Type B pancreatic cell (in vitro differentiated cells): ENCODE measurements at places on chromosomes 1 and 21.

- H3K4me1 ChIP-seq, result no peaks in the 10 kb centered on the region
- no peak for DNase-seq
- no peaks in the 10 kb centered on the region for H3K27me3 ChIP-seq
- H3K4me3 ChIP-seq, result no peak overlapping the region
- no peaks in the 10 kb centered on the region for H3K36me3 ChIP-seq
Measured at GRCh38 chr1:69947837-69948236, 257.5 kb downstream of the LRRC40 start.

DNA sequence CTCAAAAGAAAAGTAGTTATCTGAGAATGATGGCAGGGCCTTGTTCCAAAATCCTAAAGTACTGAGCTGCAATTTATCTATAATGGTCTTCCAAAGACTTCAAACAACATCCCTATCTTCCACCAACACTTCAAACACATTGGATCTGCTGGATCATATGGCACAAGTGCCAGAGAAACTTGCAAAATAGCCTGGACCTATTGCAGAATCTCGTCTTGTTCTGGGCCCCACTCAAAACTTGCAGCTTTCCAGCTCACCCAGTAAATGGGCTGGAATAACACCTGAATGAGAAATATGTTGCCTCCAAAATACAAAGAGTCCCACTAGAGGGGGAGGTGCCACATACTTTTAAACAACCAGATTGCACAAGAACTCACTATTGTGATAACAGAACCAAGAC is 44.0 kb upstream of the PKN2 start:
- no peak overlapping the region for H3K27ac ChIP-seq
- H3K4me1 ChIP-seq, result no peaks in the 10 kb centered on the region
- H3K36me3 ChIP-seq, result no peaks in the 10 kb centered on the region

- H3K4me1 ChIP-seq, result peaks cover 61% of the 10 kb centered on the region
- peak overlapping the region; percentile 65 for H3K4me3 ChIP-seq
- no peaks in the 10 kb centered on the region for H3K27me3 ChIP-seq
- DNase-seq, result no peak
- H3K36me3 ChIP-seq, result peaks cover 28% of the 10 kb centered on the region
Measured at GRCh38 chr1:164671323-164671965, 112.5 kb downstream of the PBX1 start.

- DNase-seq, result no peak
- no peaks in the 10 kb centered on the region for H3K36me3 ChIP-seq
- peaks cover 5% of the 10 kb centered on the region for H3K4me1 ChIP-seq
- no peak overlapping the region for H3K4me3 ChIP-seq
Measured at GRCh38 chr21:41133874-41134522, 34.0 kb upstream of the BACE2 start.

DNA sequence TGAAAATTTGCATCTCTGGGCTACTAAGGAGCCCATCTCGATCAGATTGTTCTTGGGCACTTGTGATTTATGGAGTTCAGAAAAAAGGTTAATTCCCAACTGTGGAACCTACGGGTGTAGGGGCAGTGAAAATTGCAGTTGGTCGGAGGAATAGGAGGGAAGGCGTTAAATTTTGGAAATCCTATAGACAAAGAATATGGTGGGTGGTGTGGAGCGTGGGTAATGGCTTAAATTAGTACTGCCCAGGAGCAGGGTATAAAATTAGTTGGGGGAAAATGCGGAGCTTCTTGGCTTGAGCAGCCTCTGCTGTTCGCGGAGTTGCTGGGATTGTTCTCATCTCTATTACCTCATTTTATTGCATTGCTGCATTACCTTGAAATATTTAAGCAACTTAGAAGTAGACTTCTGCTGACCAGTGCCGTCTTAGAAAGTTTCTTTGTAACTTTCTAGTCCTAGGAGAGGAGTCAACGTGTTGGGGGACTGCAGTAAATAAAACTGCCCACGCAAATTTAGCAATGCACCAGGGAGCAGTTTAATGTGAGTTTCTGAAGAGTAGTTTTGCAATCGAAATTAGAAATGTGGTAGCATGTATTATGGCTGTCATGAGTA is 514 bp downstream of the S1PR1 start:
- peaks cover 4% of the 10 kb centered on the region for H3K36me3 ChIP-seq
- peak overlapping the region; percentile 91 for H3K4me3 ChIP-seq
- DNase-seq, result no peak
- H3K4me1 ChIP-seq, result peaks cover 20% of the 10 kb centered on the region
- H3K27ac ChIP-seq, result peak overlapping the region; percentile 23

DNA sequence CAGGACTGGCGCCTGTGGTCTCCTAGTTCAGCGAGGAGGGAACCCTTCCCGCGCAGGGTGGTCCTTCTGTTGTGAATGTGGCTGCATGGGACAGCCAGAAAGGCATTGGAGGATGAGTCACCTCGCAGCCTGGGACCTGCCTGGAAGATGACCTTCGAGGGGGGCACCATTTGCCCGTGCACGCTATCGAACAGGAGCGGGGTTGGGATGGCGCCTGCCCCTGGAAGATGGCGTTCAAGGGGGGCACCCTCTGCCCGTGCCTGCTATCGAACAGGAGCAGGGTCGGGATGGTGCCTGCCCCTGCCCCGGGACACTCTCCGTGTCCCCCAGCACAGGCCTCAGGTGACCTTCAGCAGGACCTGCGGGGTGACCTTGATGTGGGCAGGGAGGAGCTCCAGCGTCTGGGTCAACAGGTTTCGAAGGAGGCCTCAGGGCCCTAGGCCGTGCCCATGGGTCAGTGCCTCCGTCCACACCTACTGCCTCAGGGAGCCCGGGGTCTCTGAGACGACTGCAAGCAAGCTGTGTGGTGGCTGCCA is 1.7 kb upstream of the ACTRT2 start:
- no peaks in the 10 kb centered on the region for H3K36me3 ChIP-seq
- H3K4me1 ChIP-seq, result no peaks in the 10 kb centered on the region
- no peaks in the 10 kb centered on the region for H3K27me3 ChIP-seq
- no peak overlapping the region for H3K4me3 ChIP-seq

GRCh38 chr1:37940299-37940947 is 6.4 kb downstream of the INPP5B start:
- peak overlapping the region; percentile 67 for H3K27ac ChIP-seq
- H3K36me3 ChIP-seq, result peaks cover 9% of the 10 kb centered on the region
- H3K4me3 ChIP-seq, result peak overlapping the region; percentile 20
- H3K4me1 ChIP-seq, result no peaks in the 10 kb centered on the region
- no peaks in the 10 kb centered on the region for H3K27me3 ChIP-seq

DNA sequence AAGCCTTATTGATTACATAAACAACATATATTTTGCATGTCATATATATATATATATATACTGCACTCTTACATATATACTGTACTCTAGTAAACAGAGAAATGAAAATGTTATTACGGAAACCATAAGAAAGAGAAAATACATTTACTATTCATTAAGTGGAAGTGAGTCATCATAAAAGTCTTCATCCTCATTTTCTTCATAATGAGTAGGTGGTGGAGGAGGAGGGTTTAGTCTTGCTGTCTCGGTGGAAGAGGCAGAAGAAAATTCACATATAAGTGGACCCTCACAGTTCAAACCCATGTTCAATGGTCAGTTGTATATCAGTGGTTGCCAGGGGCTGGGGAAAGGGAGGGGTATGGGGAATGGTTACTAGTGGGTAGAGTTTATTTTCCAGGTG is 8.0 kb upstream of the IFNLR1 start:
- peaks cover 3% of the 10 kb centered on the region for H3K27me3 ChIP-seq
- no peak overlapping the region for H3K27ac ChIP-seq
- H3K4me3 ChIP-seq, result no peak overlapping the region
- H3K4me1 ChIP-seq, result peaks cover 8% of the 10 kb centered on the region
- H3K36me3 ChIP-seq, result no peaks in the 10 kb centered on the region

GRCh38 chr21:42097860-42098454 is 26.8 kb downstream of the UMODL1 start:
- H3K27ac ChIP-seq, result peak overlapping the region; percentile 93
- DNase-seq, result no peak
- peak overlapping the region; percentile 27 for H3K4me3 ChIP-seq
- peaks cover 3% of the 10 kb centered on the region for H3K27me3 ChIP-seq
- no peaks in the 10 kb centered on the region for H3K36me3 ChIP-seq

DNA sequence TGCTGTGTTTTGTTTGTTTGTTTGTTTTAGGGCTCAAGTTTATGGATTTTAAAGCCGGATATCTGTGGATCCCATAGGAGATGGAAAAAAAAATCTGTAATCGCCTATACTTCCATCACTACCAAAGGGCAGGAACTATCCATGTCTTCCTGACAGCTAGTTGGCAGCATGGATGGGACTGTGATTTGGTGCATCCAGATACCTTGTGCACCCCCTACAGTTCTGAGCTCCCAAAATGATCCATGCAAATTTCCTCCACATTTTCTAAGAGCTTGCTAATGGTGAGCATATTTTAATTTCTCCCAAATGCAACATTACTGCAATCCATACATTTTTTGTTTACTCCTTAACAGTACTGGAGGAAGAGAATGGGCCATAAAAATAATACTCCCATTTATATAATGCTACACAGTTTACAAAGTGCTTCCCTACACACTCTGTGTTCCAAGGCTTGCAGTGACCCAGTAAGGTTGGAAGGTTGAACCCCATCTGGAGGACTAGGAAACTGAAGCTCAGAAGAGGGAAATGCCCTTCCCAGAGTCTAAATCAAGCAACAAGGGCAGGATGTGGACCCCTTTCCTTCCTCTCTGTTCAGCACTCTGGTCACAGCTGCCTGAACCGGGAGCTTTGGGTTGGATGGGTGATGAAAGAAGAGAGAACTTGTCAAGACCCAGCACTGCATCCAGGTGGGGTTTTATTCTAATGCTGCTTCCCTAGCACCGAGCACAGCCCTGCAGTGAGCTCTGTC is 48.0 kb downstream of the CAPN8 start:
- no peaks in the 10 kb centered on the region for H3K27me3 ChIP-seq
- no peak overlapping the region for H3K4me3 ChIP-seq
- no peaks in the 10 kb centered on the region for H3K36me3 ChIP-seq
- H3K4me1 ChIP-seq, result peaks cover 17% of the 10 kb centered on the region

DNA sequence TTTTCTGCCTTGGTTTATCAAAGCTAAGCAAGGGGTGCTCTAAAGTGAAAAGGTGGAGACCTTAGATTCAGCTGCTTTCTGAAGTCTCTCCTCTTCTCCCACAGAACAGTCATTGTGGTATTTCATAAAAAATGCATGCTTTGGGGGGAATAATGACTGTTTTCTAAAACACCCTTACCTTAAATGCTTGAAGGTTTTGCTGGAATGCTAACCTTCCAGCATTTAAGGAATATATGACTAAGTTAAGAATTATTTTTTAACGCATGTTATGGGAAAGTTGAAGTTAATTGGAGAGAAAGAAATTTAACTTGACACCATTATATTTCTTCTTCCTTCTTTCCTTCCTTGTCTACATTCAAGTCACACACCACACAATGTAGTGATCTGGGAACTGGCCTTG is 162.5 kb downstream of the ROR1 start:
- H3K4me3 ChIP-seq, result no peak overlapping the region
- no peak overlapping the region for H3K27ac ChIP-seq
- DNase-seq, result no peak
- no peaks in the 10 kb centered on the region for H3K27me3 ChIP-seq
- H3K4me1 ChIP-seq, result peaks cover 23% of the 10 kb centered on the region

DNA sequence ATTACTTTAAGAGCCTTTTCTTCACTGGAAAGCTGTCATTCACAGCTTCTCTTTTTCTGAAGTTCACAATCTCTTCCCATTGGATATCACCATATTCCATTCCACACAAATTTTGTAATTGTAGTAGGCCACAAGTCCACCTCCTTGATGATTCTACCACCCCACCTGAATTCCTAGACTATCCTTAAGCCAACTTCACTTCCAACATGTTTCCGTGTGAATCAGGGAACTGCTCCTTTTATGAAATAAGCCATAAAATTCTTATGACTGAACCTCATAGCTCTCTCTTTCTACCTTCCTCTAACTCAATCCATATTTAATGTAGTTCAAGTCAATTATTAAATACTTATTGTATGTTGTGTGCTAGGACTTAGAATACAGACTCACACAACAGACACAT is 16.6 kb upstream of the ZRANB2 start:
- no peaks in the 10 kb centered on the region for H3K27me3 ChIP-seq
- H3K27ac ChIP-seq, result no peak overlapping the region
- H3K36me3 ChIP-seq, result no peaks in the 10 kb centered on the region
- no peaks in the 10 kb centered on the region for H3K4me1 ChIP-seq
- no peak overlapping the region for H3K4me3 ChIP-seq
- DNase-seq, result no peak

GRCh38 chr1:233463333-233463732 is 135.8 kb downstream of the MAP3K21 start:
- no peak overlapping the region for H3K27ac ChIP-seq
- H3K36me3 ChIP-seq, result no peaks in the 10 kb centered on the region
- no peak for DNase-seq

GRCh38 chr1:43135857-43136781 is 36.0 kb downstream of the EBNA1BP2 start:
- no peaks in the 10 kb centered on the region for H3K36me3 ChIP-seq
- H3K4me3 ChIP-seq, result peak overlapping the region; percentile 65
- peak overlapping the region; percentile 95 for H3K27ac ChIP-seq
- DNase-seq, result no peak
- peaks cover 5% of the 10 kb centered on the region for H3K27me3 ChIP-seq
- H3K4me1 ChIP-seq, result peaks cover 11% of the 10 kb centered on the region

GRCh38 chr1:215458562-215458961 is 108.5 kb upstream of the KCTD3 start:
- H3K27me3 ChIP-seq, result no peaks in the 10 kb centered on the region
- no peaks in the 10 kb centered on the region for H3K4me1 ChIP-seq
- H3K4me3 ChIP-seq, result no peak overlapping the region
- no peak overlapping the region for H3K27ac ChIP-seq

DNA sequence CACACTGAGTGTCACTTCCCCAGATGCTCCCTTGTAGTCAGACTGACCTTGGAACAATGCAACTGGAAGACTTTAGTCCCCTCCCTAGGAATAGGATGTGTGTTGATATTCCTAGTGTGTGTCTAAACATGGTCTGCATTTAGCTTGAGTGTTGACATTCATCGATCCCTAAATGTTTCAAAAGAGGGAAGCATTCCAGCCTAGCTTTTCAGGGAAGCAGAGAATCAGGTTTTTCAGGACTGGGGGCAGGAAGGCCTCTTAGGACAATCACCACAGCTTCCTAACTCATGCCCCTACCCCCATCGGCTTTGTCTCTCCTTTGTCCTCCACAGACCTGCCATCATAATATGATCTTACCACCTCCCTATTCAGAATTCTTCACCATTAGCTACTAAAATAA is 43.4 kb downstream of the NMNAT2 start:
- no peaks in the 10 kb centered on the region for H3K27me3 ChIP-seq
- H3K36me3 ChIP-seq, result no peaks in the 10 kb centered on the region
- H3K4me3 ChIP-seq, result no peak overlapping the region
- peaks cover 9% of the 10 kb centered on the region for H3K4me1 ChIP-seq

DNA sequence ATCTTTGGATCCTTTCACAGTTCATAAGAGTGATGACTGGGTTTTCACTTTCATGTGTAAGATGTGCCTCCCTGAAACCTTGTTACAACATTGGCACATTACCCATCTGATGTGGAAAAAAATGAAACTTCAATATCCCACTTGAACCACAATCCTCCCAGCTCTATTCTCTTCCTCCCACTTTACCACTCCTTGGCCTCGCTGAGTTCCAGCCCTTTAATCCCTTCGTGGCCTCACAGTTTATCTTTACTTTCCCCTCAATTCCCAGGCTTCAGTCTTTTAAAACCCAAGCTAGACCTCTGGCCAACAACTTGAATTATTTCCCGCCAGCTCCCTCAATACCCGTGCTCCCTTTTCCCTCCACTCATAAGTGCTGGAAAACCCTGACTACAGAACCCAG is 25.0 kb upstream of the CTTNBP2NL start:
- no peak for DNase-seq
- no peak overlapping the region for H3K27ac ChIP-seq
- H3K4me3 ChIP-seq, result no peak overlapping the region
- no peaks in the 10 kb centered on the region for H3K4me1 ChIP-seq
- H3K27me3 ChIP-seq, result peaks cover 55% of the 10 kb centered on the region

GRCh38 chr1:115118611-115119010 is 29.3 kb upstream of the TSPAN2 start:
- no peak overlapping the region for H3K27ac ChIP-seq
- H3K27me3 ChIP-seq, result no peaks in the 10 kb centered on the region
- peaks cover 5% of the 10 kb centered on the region for H3K4me1 ChIP-seq

- H3K27ac ChIP-seq, result no peak overlapping the region
- H3K36me3 ChIP-seq, result no peaks in the 10 kb centered on the region
- no peak for DNase-seq
Measured at GRCh38 chr1:156493154-156493631, 7.4 kb downstream of the MEF2D start.
